ENCODE measurements at places on chromosomes 12 and 14. TPM values are rescaled to one million over a fixed set of nuclear protein-coding genes. Genes with fewer than 3 reads are reported as not detected.

The OR6C2 gene
- not detected for polyA plus RNA-seq

The NIN gene
- polyA plus RNA-seq, result 2.6 TPM

The KIAA0586 gene
- 4.9 TPM for polyA plus RNA-seq

The OVCH1 gene
- polyA plus RNA-seq, result not detected

The PTPN21 gene
- polyA plus RNA-seq, result 8.3 TPM

The KCNA1 gene
- polyA plus RNA-seq, result 0.11 TPM

The GPR137C gene
- 0.45 TPM for polyA plus RNA-seq

The ADAMTS20 gene
- not detected for polyA plus RNA-seq

The RAPGEF3 gene
- 11.6 TPM for polyA plus RNA-seq

The DIO3 gene
- polyA plus RNA-seq, result 13.5 TPM

The PRICKLE1 gene
- 8.2 TPM for polyA plus RNA-seq

The PLCZ1 gene
- polyA plus RNA-seq, result not detected

The SLC2A14 gene
- polyA plus RNA-seq, result 5.3 TPM

The CYP27B1 gene
- polyA plus RNA-seq, result not detected

The C12orf54 gene
- polyA plus RNA-seq, result 0.15 TPM
